ENCODE measurements at places on chromosomes 3 and 15. TPM values are rescaled to one million over a fixed set of nuclear protein-coding genes. Genes with fewer than 3 reads are reported as not detected.

DNA sequence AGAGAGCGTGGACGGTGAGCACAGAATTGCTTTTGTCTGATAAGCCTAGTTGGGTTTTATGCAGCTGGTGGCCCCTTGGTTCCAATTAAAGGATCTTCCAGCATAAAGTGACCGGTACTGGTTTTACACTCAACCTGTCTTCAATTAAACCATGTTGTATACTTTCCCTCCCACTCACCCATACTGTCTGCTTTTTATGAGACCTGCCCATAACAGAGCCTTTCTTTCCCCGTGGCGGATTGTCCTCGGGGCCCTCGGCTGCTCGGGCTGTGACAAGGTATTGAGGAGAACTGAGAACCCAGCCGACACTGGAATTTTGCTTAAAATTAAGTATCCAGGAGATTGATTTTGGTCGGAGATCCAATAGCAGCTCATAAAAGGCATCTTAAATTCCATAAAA, 98.4 kb downstream of the TMEM266 start:
- no peak for DNase-seq

DNA sequence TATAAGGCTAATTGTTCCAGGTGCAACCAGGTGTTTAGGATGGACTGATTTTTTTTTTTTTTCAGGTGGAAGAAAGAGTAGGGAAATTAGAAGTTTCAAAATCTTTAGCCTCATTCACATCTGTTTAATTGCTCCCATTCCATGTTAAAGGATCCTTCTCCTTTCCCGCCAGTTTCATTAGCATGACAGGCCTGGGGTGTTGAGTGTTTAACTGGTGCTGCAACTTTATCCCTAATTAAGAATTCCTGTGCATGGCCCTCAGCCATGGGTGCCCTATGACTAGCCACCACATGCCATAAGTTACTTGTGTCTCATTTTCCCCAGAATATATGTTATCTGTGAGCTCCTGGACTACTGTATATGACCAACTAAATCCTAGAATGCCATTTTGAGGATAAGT, 501.4 kb downstream of the NSUN3 start:
- DNase-seq, result no peak

GRCh38 chr15:42080186-42080918, 14.0 kb downstream of the PLA2G4D start:
- DNase-seq, result no peak

Gene CNTN6
- 0.12 TPM for total RNA-seq

GRCh38 chr15:89528757-89529352, 32.5 kb upstream of the RHCG start:
- DNase-seq, result no peak

DNA sequence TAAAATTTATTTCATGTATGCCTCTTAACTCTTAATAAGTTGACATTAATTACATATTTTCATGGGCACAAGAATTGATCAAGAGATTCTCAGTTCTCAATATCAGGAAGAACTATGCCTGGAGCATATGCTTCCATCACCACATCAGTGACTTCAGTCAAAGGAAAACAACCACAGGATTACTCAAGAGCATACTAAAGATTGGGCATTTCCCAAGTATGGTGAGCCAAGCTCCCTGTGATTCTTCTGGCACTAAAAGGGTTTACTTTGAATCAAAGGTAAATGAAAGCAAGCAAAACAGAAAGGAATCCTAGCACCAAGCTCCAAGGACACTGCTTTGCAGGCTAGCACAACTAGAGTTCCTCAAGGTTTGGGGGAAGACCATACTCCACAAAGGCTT, 44.6 kb downstream of the FMN1 start:
- DNase-seq, result peak; percentile 82

DNA sequence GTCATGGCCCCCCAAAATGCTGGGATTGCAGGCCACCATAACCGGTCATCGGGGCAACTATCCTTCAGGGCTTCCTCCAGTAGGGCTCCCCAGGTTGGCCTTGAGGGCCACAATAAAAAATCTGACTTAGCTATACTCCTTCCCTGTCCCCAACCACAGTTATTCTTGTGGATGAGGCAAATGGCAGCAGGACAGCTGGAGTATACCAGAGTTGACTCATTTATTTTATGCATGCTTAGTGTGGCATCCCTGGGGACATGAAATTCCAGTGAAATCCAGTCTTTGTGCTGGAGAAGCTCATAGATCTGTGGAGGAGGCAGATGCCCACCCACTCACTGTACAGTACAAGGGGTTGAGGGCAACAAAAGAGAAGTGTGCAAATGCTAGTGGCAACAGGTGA, 109.5 kb downstream of the RORA start:
- DNase-seq, result no peak

Gene IQCH
- 0.92 TPM for total RNA-seq

GRCh38 chr3:175741951-175742350, 882.8 kb downstream of the NAALADL2 start:
- DNase-seq, result no peak

DNA sequence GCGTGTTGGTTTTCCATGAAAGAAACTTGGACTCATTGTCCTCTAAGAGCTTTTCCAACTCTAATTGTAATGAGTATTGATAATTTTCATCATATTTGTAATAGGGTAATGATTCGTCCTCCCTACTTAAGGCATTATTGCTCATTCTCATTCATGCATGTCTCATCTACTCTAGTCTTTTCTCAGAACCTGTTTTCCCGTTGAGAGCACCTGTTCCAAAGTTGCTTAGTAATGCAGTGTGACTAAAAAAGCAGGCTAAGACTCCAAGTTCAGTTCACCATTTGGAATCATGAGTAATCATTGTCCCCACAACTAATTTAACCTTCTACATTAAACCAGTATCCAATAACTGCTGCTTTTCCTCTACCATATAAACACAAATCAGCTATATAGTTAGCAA, 84.0 kb downstream of the FILIP1L start:
- DNase-seq, result peak; percentile 75

Gene SLC28A2
- total RNA-seq, result not detected

Gene KLHL18
- total RNA-seq, result 24.3 TPM

DNA sequence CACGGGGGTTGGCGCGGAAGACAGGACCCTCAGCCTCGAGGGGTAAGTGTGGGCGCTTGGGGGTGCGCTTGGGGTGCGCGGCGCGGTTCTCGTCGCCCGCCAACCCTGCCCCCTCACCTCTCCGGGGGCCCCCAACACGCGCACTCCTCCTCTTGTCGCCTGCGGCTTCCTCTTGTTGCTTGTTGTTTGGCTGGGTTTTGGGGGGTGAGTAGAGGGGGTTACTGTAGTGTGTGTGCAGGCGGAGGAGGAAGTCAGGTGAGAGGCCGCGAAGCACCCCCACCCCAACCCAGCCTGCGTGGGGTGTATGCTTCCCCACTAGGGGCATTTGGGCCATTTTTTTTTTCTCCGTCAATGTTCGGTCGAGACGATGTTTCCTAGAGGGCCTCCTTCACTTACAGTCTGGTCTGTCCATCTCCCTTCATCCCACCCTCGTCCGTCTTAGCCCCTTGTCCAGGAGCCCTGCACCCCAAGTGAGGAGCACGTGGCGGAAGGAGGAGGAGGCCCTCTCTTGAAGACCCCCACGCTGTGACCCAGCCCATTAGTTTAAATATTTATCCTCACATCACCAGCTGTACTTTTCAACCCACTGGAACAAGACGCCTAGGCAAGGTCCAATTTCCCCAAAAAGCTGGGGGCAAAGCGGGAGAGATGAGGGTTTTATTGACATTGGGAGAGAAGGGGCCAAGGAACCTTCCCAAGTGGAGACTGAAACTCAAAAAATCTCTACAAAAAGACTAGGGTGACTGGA, 20.4 kb upstream of the SATB1 start:
- DNase-seq, result no peak

- DNase-seq, result no peak
Observed at GRCh38 chr3:50123394-50124051, 31.6 kb upstream of the SEMA3F start.

- no peak for DNase-seq
Observed at GRCh38 chr3:144466540-144466939, 494.9 kb downstream of the DIPK2A start.

- no peak for DNase-seq
Observed at GRCh38 chr3:114308377-114308776, 14.5 kb downstream of the TIGIT start.

DNA sequence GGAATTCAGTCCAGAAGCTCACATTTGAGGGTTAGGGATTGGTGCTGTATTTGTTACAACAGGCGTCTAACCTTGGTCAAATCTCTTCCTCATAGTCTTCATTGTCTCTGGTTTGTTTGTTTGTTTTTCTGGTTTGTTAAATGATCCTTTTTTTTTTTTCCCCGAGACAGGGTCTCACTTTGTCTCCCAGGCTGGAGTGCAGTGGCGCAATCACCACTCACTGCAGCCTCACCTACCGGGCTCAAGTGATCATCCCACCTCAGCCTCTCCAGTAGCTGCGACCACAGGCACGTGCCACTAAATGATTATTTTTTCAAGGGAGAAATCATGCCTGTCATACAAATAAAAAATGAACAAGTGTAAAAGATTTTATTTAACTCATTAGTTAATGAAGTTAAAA, 14.3 kb upstream of the ADPGK start:
- no peak for DNase-seq

Gene IL20RB
- total RNA-seq, result 0.14 TPM

DNA sequence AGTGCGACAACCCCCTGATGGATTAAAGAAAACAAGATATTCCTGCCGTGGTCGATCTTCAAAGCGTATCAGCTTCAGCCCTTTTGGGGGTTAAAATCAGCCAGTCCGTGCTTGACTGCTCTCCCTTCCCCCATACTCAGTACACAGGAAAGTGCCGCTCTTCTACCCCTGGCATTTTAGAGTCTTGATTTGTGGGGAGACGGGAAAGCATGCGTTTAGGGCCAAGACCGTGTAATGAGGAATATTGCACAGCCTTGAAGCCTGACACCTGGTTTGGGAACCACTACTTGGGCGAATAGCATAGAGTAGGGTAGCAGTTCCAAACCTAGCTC, 540 bp upstream of the EDC3 start:
- DNase-seq, result no peak

All from epithelial cell of proximal tubule (primary cell).